Activated naive CD4-positive, alpha-beta T cell treated with anti-CD3 and anti-CD28 coated beads, Interleukin-2, amount 50 U/mL, for 72 hours (primary cell): ENCODE measurements at places on chromosomes 5 and 9. TPM values are rescaled to one million over a fixed set of nuclear protein-coding genes. Genes with fewer than 3 reads are reported as not detected.

GRCh38 chr9:38127271-38127839, 58.3 kb upstream of the SHB start:
- DNase-seq, result no peak

DNA sequence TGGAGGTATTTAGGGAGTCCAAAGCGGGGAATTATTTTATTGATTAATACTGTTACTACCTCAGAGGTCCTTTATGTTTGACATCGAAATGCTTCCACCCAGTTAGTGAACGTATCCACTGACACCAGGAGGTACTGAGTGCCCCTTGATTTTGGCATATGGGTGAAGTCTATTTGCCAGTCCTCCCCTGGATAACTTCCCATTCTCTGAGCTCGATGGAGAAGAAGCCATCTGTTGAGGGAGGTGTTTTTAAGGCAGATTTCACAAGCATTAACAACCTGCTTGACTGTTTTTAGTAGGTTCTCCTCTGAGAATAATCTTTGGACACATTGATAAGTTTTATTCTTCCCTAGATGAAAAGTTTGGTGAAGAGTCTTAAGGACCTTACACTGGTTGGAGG, 165.3 kb upstream of the NREP start:
- DNase-seq, result no peak

DNA sequence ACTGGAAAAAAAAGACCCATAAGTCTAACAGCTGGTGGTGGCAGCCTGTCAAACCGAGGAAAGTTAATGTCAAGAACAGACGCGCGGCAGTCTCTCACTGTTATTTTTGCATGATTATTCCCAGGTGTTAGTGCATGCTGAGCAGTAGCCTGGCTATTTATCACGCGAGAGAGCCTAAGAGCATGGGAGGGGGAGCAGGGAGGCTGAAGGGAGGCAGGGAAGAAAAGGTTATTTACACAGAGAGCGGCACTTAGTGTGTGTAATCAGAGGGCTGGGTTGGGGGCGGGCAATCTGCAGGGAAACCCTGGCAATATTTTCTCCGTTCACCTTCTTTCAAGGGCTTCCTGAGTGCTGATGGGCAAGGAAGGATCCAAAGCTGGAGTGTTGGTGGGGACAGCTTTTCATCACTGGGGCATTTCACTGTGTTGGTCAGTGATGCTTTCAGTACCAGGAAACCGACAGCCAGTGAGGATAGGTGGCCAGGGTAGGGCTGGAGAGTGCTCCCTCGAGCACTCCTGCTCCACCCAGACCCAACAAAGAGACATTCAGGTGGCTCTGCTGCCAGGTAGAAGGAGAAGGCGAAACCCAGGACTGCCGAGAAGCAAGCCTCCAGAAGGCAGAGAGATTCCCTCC, 39.6 kb downstream of the ZNF608 start:
- DNase-seq, result no peak

GRCh38 chr5:43461066-43461465, 22.6 kb downstream of the TMEM267 start:
- DNase-seq, result no peak

DNA sequence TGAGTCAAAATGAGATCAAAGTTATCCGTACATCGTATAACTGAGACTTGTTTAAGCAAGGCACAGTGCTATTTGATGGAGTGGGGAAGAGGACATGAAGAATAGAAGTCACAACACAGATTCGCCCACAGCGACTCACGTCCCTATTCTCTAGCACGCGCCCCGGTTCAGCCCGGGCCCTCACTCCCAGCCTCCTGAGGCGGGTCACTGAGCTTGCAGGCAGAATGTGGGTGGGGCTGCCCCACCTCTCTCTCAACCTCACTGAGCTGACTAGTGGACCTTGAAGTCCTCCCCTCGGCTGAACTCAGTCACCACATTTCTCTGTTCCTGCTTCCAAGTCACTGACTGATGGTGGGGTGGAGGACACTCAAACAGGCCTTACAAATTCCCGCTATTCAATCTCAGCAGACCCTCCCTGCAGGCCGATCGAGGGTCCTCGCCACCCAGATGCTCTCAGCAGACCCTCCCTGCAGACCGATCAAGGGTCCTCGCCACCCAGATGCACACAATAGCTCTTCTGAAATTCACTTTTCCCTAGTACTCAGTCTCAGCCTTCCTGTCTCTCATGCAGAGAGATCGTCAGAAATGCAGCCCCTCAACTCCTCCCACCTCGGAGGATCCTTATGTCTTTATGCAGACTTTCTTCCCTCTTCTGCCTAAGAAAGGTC, 12.9 kb downstream of the GLDC start:
- DNase-seq, result no peak

DNA sequence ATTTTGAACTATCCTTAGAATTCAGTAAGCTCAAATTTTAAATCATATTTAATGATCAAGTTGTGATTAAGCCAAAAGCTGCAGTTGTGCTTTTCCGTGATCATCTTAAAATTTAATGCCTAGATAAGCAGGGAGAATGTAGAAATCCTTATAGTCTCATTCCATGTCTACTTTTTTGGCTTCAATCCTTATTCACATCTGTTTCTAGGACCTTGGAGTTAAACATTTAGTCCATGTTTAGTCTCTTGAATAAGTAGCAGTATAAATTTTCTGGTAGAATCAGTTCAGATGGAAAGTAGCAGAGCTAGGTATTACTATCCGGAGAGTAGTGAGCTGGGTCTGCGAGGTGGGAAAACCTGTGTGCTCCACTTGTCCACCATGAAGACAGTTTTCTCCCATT, 59.3 kb upstream of the RIOK2 start:
- no peak for DNase-seq

DNA sequence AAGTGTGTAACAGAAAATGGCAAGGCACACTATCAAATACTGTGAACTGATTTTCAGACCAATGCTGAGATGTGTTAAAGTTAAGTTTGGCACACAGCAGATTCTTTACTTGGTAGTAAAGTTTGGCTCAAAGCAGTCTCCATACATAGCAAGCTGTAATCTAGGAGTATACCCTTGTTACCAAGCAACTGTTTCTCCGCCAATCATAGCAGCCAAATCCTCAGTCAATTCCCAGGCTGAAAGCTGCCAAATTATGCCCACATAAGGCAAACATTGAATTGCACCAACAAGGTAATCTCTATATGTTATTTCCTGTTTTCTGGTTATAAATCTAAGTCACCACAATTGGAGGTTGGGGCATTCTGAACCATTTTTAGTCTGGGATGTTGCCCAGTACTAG, 345.7 kb downstream of the DEPDC1B start:
- DNase-seq, result no peak

- no peak for DNase-seq
Measured at GRCh38 chr9:130356033-130356432, 88.7 kb upstream of the ASS1 start.

GRCh38 chr9:81314490-81314889, 374.9 kb downstream of the TLE1 start:
- no peak for DNase-seq

DNA sequence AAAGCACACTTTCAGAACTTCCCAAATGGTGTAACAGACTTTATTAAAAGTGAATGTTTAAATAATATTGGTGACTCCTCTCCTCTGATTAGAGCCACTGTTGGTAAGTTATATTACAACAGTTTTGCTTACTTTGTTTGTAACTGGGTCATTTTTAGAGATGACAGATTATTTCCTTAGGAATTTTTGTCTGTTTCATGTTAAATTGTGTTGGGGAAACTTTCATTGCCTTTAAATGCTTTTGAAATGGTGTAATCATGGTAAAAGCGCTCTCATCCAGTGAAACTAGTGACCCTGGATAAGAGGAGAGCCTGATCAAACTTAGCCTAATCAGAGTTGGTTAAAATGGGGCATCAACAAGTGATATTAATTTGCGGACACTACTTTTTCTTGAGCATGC, 39.4 kb downstream of the TNPO1 start:
- no peak for DNase-seq

GRCh38 chr5:164578911-164579310, 1073.5 kb downstream of the MAT2B start:
- no peak for DNase-seq

DNA sequence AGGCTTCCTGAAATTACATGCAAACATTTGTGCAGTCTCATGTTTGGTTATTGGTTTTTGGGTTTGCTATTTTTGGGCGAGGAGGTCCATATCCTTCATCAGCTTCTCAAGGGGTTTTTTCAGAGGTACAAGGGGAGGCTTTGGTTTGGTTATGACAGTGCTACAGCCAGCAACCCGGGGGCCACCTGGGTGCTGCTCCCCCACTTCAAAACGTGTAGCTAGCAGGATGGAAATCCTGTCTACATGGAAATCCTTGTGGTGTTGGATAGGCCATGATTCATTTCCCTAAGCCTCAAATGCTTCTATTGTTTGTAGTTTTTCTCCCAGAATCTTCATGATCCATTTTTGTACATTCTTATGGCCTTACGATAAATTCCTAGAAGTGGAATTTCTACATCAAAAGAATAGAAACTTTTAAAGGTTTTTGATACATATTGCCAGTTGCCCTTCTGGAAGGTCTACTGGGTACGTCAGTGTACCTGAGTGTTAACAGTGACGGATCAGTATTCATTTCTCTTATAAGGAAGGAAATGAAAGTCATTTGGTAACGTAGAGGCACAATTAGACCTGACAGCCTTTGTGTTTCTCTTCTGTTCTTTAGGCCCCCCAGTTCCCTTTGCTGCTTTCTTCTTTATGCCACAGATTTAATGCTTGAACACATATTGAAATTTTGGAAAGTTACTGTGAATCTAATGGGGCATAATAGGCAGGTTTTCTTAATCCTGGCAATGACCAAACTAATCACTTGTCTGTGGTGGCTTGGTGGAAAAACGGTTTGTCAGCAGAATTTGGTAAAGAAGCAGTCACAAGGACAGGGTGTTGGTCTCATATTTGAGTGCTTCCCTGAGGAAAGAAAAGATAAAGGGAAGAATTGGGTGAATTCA, 69.7 kb upstream of the ABL1 start:
- DNase-seq, result no peak

GRCh38 chr5:69034898-69035297, 58.9 kb upstream of the SLC30A5 start:
- DNase-seq, result no peak

- no peak for DNase-seq
Measured at GRCh38 chr9:7316166-7316795, 483.3 kb downstream of the DMAC1 start.

DNA sequence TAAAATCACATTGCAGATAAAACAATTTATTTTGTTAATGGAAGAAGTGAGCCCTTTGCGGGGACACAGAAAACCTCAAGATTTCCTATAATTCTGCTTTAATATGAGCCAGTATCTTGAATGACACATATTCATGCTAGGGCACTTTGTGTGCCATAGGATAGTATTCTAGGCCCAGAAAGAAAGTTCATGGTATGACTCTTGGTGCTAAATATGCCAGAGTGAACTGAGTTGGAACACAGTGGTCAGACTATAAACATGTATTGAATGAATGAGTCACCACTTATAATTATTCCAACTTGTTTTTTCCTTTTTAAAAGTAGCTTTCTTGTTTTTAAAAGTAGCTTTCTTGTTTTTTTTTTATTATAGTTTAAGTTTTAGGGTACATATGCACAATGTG, 46.0 kb downstream of the ADAMTS19 start:
- DNase-seq, result no peak

DNA sequence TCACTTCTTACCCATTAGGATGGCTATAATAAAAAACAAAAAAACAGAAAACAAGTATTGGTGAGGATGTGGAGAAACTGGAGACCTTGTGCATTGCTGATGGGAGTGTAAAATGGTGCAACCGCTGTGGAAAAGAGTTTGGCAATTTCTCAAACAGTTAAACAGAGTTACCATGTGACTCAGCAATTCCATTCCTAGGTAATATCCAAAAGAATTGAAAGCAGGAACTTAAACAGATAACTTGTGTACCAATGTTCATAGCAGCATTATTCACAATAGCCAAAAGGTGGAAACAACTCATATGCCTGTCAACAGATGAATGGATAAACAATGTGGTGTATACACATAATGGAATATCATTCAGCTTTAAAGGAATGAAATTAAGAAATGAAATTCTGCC, 28.9 kb downstream of the DCP2 start:
- no peak for DNase-seq

DNA sequence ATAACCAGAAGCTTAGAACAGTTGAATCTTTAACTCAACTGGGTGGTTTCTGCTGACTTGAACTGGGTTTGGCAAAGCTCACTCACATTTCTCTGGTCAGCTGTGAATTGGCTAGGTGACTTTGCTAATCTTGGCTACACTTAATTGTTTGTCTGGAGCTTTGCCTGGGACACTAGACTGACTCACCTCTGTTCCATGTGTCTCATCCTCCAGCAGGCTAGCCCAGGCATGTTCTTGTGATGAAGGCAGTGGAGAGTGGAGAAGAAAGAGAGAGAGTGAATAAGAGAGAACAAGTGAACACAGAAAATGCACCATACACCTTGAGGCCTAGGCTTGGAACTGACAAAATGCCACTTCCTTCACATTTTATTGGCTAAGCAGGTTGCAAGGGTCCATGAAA, 32.6 kb downstream of the SPATA31D1 start:
- DNase-seq, result no peak

GRCh38 chr5:128053291-128053954, 30.1 kb upstream of the SLC12A2 start:
- DNase-seq, result no peak

DNA sequence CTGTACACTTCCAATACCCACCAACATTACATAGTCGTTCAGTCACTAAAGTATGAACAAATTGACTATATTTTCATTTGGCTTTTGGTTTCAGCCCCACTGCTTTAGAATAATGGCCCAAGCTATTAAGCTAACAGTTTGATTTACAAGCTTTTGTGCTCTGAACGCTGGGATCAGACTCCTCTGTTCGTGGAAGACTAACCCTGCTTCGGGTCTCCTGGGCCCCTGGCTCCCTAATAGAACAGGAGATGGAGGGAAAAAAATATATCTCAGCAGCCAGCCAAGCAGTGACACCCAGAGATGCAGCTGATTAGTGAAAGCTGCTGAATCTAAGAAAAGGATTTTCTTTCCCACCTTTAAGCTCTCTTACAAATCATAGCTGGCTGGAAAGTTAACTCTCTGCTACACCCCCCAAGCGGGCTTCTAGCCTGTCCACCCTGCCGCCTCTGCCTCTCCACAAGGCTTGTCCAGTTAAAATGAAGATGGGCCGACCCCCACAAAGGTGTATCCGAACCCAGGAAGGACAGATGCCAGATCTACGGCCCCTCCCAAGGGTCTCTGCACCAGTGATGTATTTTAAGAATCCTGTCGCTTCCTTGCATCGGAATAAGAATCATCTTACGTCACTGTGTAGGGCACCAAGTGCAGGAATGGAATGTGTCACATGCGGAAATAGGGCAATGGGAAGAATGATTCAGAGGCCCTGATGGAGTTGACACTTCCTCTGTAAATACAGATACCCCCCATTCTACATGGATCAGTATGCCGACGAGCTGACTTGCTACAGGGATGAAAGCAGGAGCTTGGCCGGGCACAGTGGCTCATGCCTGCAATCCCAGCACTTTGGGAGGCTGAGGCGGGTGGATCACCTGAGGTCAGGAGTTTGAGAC, 33.4 kb upstream of the BARHL1 start:
- DNase-seq, result no peak

The AK8 gene
- total RNA-seq, result not detected

The ZFP62 gene
- 27.9 TPM for total RNA-seq

The ADAMTS6 gene
- 2.0 TPM for total RNA-seq

The IFNA13 gene
- not detected for total RNA-seq

The IL33 gene
- total RNA-seq, result not detected

The DMRT3 gene
- not detected for total RNA-seq

The NDFIP1 gene
- 70.5 TPM for total RNA-seq

The CCDC192 gene
- not detected for total RNA-seq
